ENCODE measurements at places on chromosomes 3 and 15. TPM values are rescaled to one million over a fixed set of nuclear protein-coding genes. Genes with fewer than 3 reads are reported as not detected.

DNA sequence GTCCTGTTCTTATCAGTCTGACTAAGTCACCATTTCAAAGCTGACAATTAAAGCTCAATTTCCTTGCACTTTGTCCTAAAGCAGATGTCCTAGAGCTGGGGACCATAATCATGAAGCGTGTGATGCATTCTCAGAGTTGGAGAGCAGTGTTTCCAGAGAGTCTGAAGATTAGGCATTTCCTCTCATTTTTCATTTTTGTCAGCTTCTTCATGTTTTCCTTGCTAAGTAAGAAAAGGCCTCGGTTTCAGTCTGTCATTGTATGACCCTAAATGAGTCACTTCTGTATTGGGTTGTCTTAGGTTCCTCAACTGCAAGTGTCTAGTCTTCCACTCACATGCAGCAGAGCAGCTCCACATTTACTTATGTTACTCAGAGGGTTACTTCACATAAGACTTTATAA is 257.2 kb upstream of the TPRG1 start:
- DNase-seq, result no peak

DNA sequence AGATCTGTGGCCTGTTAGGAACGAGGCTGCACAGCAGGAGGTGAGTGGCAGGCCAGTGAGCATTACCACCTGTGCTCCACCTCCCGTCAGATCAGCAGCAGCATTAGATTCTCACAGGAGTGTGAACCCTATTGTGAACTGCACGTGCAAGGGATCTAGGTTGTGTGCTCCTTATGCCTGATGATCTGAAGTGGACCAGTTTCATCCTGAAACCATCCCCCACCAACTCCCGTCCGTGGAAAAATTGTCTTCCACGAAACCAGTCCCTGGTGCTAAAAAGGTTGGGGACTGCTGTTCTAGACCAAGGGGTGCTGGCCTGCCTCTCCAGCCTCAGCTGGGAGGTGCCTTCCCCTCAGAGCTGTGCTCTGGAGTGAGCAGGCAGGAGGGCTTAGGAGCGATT is 61.4 kb downstream of the RPLP1 start:
- DNase-seq, result no peak

DNA sequence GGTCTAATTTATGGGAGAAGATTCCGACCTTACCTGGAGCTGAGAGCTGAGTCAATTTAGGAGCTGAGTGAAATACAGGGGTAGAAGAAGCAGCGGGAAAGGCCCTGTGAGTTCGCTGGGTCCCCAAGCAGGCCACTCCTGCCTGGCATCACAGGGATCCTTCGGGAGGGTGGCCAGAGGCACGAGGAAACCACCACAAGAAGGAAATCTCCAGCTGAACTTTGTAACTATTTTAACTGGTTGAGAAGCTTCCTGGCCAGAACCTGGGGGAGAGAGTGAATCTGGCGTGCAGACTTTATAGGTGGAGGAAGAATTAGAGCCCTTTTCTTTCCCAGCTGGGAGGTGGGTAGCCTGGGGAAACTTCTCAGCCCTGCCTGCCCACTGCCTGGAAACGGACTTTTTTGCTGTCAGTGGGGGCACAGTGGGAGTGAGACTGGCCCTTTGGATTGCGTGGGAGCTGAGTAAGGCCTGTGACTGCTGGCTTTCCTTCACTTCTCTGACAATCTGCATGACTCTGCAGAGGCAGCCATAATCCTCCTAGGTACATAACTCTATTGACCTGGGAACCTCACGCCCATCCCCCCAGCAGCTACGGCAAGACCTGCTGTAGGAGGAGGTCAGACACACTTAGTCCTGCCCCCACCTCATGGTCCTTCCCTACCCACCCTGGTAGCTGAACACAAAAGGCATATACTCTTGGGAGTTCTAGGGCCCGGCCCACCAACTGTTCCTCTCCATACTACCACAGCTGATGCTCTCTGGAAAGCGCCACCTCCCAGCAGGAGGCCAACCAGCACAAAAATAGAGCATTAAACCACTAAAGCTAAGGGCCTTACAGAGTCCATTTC is 340.7 kb downstream of the CNTN3 start:
- DNase-seq, result no peak

- DNase-seq, result no peak
Measured at GRCh38 chr3:174276826-174277225, 582.3 kb upstream of the NAALADL2 start.

GRCh38 chr15:77004189-77004588 is 9.3 kb downstream of the PSTPIP1 start:
- no peak for DNase-seq

Gene MYRIP
- 0.44 TPM for total RNA-seq

Gene LRRK1
- 21.6 TPM for total RNA-seq

Gene EBLN2
- 5.1 TPM for total RNA-seq

Gene ITGB5
- 77.8 TPM for total RNA-seq

Gene LRRN1
- 0.10 TPM for total RNA-seq

Gene C15orf62
- 0.10 TPM for total RNA-seq
